ENCODE measurements at places on chromosomes 6 and 20. TPM values are rescaled to one million over a fixed set of nuclear protein-coding genes. Genes with fewer than 3 reads are reported as not detected.

- DNase-seq: no peak
Observed at GRCh38 chr6:84317463-84317862, 90.0 kb upstream of the CEP162 start.

GRCh38 chr6:42978487-42978838 lies 518 bp downstream of the PEX6 start:
- DNase-seq: peak; percentile 47

GRCh38 chr6:148746363-148747144 lies at the start of gene UST:
Gene UST, plus strand, starts transcription at chr6:148747030. Its CDS starts 401 bp downstream, at chr6:148747431.
- DNase-seq: peak; percentile 60

- no peak for DNase-seq
Observed at GRCh38 chr6:95364016-95364604, 213.2 kb upstream of the MANEA start.

DNA sequence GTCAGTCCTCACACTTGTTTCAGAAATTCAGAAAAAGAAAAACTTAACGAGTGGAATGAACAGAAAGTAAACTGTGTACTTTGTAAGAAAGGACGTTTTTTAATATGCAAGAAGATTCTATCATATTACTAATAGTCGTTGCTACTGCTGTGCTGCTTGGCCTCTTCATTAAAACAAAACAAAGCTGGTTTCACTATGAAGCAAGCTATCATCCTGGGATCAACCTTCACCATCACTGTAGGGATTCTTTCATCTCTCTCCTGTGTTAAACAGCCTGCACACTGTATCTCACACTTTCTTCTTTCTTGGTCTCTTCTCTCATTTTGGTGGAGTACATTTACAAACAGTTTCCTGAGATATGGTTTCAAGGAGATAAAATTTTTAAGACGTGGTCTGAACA lies 284.2 kb downstream of the BTBD9 start:
- no peak for DNase-seq

DNA sequence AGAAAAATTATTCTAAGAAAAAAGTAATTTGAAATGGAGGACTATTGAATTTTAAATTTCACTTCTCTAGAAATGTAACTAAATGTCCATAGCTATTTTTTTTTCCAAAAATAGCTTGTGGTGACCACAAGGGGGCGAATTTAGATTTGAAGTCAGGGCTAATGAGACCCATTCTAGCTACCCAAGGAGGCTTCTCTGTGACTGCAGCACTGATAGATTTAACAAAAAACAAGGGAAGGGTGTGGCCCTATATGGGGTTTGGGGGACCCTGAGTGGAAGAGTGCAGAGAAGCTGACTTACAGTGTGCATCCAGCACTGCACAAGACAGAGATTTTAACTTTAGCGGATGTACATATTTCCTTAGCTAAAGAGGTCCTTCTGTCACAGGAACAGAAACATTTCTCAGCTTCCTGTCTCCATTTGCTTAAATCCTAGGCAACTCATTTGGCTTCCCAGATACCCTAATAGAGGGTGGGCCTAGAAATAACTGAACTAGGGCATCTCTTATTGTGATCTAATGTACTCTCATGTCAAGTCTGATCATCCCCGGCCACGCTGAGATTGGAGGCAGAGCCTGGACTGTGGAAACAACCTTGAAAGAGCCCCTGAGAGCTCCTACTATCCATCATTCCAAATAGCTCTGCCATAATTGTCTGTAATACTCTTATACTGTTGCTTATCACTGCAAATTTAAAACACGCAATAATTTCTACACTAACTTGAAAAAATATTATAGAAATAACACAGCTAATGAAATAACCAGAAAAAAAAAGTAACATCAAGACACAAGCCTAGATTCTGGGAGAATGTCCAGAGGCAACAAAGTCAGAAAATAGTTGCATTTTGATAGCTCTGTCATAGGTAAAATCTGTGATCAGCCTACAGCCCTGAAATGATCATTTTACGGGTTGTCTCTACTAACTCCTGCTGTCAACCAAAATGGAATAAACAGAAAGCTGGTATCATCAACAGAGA lies 93.6 kb downstream of the SNAP91 start:
- no peak for DNase-seq

GRCh38 chr20:19497064-19497463 lies 261.0 kb upstream of the RIN2 start:
- no peak for DNase-seq

DNA sequence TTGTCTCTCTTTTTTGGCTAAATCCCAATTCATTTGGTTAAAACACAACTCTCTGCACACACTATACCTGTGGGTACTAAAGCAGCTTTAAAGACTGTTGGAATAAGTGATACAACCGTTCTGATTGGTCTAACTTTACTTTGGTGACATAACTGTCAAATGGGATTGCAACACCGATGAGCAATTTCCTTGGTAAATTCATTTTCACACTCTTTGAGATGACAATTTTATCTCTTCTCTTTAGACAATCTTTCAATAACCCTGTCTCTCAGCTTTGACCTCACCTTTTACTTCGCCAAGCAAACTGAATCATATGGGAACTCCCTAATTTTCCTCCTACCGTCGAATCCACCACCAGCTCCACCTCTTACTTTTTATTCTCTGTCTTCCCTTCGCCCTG lies 60.8 kb downstream of the ECT2L start:
- no peak for DNase-seq

DNA sequence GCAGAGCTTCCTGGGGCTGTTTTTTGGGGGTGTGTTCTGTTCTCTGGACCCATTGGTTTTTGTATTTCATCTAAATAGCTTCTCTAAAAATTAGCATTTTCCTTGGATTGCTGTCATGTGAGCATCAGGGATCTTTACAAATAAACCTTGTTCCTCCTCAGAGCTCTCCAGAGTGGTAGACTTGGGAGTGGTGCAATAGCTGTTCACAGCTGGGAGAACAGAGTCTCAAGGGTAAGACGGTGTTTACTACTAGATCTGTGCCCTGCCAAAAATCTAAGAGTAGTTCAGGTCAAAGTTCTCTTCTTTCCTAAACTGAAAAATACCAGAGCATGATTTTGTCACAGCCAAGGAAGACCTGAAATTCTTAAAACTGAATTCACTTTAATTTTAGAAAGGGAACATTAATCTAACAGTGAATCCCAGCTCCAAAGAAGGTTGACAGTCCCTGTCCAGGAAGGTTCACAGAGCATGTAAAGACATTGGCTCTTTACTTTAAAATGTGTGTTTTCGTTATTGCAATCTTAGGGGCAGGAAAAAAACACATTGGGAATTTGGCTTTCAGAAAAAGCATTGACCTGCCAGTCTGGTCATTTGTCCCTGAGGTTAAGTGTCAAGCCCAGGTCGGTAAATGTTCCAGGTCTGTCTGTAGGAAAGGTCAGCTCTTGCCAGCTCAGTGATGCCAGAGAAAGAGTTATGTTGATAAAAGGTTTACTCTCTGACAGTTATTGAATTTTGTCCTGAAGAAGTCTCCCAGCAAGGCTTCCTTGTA lies 43.3 kb downstream of the VAPB start:
- no peak for DNase-seq

DNA sequence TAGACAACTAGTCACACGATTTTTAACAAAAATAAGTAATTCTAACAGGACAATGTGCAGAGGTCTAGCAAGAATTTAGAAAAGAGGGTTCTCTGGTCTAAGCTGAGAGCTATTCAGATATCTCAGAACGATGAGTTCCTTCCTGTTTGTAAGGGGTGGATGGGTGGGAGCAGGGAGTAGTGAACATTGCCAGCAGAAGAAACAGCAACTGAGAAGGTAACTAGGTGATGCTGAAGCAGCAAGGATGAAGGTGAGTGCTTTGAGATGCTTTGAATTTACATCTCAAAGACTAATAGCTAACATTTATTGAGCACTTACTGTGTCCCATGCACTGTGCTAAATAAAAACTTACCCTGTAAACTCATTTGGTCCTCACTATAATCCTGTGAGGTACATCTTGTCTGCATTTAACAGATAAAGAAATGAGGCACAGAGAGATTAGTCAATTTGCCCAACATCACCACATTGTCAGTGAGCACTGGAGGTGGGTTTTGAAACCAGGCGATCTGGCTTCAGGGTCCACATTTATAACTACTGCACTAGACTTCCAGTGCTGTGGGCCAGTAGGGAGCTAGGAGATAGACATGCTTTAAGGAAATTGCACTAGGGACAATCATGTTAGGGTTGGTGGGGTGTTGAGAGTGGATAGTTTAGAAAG lies 15.7 kb downstream of the BRD2 start:
- no peak for DNase-seq

GRCh38 chr6:138569554-138569953 lies 70.3 kb upstream of the NHSL1 start:
- DNase-seq: no peak

DNA sequence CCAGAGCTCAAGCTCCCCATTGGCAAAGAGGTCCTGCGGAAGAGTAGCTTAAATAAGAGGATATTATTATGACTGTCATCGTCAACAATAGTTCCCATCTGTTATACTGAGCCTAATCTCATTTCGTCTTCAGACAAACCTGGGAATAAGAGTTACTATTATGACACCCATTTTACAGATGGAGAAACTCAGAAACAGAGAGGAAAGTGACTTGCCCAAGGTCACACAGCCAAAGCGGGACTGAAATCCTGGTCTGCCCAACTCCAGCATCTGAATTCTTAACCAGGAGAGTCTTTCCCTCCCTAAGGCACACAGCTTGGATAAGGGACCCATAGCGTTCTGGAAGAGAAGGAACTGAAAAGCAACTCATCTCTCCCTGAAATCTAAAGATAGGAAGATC lies 23.4 kb downstream of the PTGIS start:
- no peak for DNase-seq

DNA sequence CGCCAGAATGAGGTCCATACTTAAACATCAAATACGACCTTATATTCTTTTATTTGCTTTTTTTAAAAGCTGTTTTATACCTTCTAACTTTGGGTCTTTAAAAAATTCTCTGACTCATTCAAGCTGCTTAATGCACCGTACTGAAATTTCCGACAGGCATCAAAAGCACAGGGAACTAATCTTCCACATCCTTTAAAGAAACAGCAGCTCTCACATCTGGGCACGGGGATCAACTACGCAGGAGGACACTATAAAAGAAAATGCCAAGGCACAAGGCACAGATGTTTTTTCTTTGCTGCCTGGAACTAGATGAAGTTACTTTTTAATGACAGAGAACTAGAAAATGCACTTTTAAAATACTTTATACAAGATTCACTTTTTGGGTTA lies 112.4 kb upstream of the ARG1 start:
- no peak for DNase-seq

DNA sequence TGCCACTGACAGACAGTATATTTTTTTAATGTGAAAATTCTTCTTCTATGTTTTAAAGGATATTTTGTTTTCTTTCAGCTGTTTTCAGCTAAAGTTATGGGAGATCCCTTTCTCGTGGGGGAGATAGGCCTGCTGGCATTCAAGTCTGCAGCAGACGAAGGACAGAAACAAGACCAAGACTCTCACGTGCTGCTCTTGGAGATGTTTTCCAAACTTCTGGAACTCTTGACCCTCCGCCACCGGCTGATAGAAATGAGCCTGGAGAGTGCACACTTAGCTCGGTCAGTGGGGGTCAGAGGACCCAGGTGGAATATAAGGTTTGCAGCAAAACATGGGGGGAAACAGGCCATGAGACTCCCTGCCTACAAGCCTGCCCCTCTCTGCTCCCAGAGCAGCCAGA lies 120.5 kb downstream of the CD164 start:
- no peak for DNase-seq

DNA sequence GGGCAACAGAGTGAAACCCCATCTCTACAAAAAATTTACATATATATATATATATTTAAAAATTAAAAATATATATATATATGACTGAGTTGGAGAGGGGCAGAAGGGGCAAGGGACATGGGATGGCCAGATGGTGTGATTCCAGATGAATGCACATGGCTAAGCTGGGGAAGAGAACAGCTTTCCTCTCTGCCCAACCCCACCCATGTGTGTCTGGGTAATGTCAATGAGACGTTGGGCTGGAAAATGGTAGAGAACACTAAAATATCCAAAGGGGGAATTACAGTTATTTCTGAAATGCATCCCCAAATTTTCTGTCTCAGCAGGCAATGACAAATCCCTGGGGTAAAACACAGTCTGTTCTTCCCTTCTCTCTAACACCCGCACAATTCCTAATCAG lies 31.2 kb upstream of the CCND3 start:
- DNase-seq: no peak

DNA sequence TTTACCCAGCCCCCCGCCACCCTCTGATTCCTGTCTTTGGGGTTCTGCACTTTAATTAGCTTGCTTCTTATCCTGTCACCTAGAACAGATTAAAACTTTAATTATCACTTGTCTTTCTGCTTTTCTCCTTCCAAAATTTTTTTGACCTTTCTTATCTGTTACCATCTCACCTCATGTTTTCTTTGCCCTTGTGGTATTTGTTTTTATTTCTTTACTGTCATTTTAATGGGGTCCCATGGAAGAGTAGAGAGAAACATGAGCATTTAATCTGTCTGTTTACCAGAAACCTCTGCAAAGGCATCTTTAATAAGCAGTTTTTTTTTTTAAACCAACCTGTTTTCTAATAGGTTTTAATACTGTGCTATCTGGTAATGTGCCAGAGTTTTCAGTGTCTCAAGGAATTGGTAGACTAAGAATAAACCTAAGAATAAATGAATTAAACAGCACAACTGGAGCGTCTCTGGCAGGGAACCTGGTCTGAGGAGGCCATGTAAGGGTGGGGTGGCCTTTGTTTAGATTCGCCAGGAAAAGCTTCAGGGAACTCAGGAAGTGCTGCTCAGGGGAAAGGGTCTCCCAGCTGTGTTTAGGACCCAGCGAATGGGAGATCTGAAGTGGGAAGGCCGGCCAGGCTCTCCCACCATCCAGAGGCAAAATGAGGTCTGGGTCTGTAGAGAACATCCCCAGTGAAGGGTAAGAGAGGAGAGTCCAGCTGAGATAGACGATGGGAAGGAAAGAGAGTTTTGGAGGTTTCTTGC lies 69.8 kb downstream of the ARID1B start:
- DNase-seq: no peak

- DNase-seq: no peak
Observed at GRCh38 chr20:4918473-4918872, 82.8 kb downstream of the SLC23A2 start.

DNA sequence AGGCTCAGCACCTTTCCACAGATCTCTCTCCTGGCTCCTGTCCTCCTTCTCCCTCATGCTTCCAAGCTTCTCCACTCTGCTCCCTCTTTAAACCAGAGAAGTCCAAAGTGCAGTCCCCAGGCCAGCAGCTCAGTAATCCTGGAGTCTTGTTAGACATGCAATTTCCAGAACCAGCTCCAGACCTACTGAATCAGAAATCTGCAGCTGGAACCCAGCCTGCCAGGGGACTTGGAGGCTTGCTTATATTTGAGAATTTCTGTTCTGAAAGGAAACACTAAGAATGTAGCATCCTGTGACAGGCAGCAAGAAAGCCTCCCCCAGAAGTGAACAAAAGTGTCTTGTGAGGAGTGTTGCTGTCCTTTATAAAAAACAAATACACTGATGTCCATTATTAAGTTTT lies 438.1 kb downstream of the BCKDHB start:
- DNase-seq: no peak

GRCh38 chr6:68653074-68653705 lies 18.1 kb downstream of the ADGRB3 start:
- no peak for DNase-seq

- peak; percentile 66 for DNase-seq
Observed at GRCh38 chr20:34562641-34563040, 4.1 kb downstream of the MAP1LC3A start.

GRCh38 chr6:143176090-143177021 lies 115.7 kb downstream of the AIG1 start:
- peak; percentile 32 for DNase-seq

C6orf15 gene
- not detected for total RNA-seq

TGM3 gene
- not detected for total RNA-seq

C20orf144 gene
- not detected for total RNA-seq

AKAP7 gene
- 5.3 TPM for total RNA-seq

SYNDIG1 gene
- 10.4 TPM for total RNA-seq

SNX21 gene
- total RNA-seq: 10.2 TPM

TSPO2 gene
- not detected for total RNA-seq

RCAN2 gene
- 21.6 TPM for total RNA-seq

CLDN20 gene
- total RNA-seq: not detected

Data from glutamatergic neuron (in vitro differentiated cells).